ENCODE measurements at places on chromosomes 11 and 22. TPM values are rescaled to one million over a fixed set of nuclear protein-coding genes. Genes with fewer than 3 reads are reported as not detected.

Gene SLC22A25
- total RNA-seq = not detected

Gene TEX12
- total RNA-seq = not detected

Gene LRP4
- 19.0 TPM for total RNA-seq

Gene KDM4D
- 0.93 TPM for total RNA-seq

Gene SLC37A2
- 1.3 TPM for total RNA-seq

Measured in astrocyte (in vitro differentiated cells and primary cell).